ENCODE measurements at places on chromosomes 3 and 15.
A peak's percentile ranks its signal among the peaks of the same experiment; 100 is the strongest.

DNA sequence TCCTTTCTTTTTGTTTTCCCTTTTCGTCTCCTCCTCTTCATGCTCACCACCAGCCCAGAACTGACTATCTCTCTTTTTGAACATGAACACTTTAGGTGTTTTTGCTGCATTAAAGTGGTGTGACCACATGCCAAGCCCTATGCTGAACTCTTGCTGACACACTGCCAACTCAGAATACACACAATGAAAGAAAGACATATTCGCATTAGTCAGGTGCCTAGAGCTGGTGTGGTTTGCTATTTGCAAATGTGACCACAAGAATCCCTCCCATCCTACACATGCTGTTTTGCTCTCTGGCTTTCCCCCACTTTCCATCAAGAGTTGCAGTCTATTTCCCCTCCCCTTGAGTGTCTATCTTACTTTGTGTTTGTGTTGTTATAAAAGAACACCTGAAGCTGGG is 967.8 kb upstream of the CFAP20DC start:
- peak; percentile 47 for DNase-seq

DNA sequence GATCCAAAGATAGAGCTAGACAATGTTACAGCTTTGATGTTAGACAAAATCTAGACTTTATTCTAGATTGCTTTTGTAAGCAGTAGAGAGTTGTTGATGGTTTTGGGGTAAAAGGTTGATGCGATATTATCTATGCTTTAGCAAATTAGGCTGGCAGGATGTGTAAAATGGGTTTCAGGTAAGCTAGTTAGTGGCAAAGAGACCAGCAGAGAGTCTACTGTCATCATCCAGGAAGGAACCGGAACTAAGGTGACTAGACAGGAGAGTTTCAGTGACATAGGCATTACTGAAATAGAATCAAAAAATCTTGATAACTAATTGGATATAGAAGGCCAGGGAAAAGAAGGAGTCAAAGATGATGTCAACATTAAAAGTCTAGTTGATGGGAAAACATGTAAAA is 11.1 kb downstream of the OR5K2 start:
- no peak for DNase-seq

- DNase-seq = no peak
Observed at GRCh38 chr3:23926246-23926645, 9.3 kb downstream of the RPL15 start.

GRCh38 chr15:72591361-72591760 is 63.1 kb upstream of the GOLGA6B start:
- DNase-seq = no peak

- DNase-seq = no peak
Observed at GRCh38 chr3:82058809-82059208, 297.4 kb upstream of the GBE1 start.

DNA sequence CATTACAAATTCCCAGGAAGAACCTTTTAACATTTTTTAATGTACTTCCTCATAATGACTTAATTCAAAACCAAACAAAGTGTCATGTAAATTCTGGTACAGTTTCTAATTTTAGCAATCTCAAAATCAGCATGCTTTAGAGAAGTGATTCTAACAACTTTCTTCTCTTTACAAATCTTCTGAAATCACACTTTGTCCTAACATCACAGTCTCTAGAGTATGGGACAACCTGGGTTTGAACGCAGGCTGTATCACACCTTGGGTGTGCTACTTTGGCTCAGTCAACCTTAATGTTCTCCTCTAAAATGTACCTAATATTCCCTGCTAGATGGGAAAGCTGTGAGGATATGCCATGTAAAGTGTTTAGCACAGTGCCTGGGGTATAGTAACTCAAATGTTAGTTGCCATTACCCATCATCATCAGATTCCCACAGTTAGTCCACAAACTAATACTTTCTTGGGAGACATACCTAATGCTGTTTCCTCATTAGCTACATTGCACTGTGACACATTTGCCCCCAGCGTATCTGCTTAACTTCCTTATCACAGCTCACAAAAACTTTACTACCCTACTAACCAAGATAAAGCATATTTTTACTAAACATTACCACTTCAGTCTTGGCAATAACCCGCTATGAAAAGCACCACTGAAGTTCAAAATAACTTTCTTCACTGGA is 3.1 kb downstream of the TSPAN3 start:
- no peak for DNase-seq

GRCh38 chr3:195752066-195752465 is 31.3 kb downstream of the MUC20 start:
- no peak for DNase-seq

- no peak for DNase-seq
Observed at GRCh38 chr3:157294491-157294890, 134.5 kb upstream of the CCNL1 start.

GRCh38 chr3:146903927-146904326 is 298.8 kb upstream of the PLSCR5 start:
- no peak for DNase-seq

DNA sequence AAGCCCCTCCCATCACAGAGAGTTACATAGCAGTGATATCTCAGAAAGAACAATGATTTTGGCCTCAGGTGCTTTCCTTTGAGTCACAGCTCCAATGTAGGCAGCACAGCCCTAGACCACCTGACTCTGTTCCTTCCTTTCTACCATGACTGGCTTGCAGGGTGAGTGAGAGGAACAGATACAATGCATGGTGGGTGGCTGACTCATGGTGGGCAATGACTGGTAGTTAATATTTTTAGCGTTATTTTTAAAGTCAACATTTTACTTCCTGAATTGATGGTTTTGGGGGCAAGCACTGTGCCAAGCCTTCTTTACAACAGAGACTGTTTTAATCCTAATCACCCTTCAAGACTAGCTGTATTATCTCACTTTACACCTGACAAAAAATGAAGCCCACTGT is 32.8 kb upstream of the ST3GAL6 start:
- DNase-seq = no peak

GRCh38 chr3:153023896-153024295 is 138.1 kb upstream of the RAP2B start:
- no peak for DNase-seq

DNA sequence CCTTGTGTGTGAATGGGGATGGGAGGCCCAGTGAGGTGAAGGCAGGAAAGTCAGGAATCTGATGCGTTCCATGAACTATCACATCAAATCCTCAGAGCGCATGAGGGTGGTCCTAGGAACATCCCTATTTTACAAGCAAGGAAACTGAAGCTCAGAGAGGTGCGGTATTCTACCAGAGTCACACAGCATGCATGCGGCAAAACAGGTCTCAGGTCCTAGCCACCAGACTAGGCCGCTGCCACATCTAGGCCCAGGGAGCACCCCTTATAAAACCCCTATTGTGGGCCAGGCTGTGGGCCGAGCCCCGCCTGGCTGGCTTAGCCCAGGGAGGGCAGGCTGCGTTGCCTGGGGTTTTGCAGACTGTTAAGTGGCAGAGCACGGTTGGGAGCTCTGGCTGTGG is 17.9 kb upstream of the GRIP2 start:
- no peak for DNase-seq

- no peak for DNase-seq
Observed at GRCh38 chr3:152910211-152910610, 75.3 kb downstream of the P2RY1 start.

Data from stimulated activated CD4-positive, alpha-beta T cell treated with anti-CD3 and anti-CD28 coated beads, Interleukin-12 subunit alpha, Interleukin-12 subunit beta, amount 100 ng/mL, for 48 hours (primary cell).